ENCODE measurements at places on chromosomes 12 and 14.

- no peak for DNase-seq
These were observed 60.4 kb downstream of the CDC42BPB start for GRCh38 chr14:102996941-102997340.

DNA sequence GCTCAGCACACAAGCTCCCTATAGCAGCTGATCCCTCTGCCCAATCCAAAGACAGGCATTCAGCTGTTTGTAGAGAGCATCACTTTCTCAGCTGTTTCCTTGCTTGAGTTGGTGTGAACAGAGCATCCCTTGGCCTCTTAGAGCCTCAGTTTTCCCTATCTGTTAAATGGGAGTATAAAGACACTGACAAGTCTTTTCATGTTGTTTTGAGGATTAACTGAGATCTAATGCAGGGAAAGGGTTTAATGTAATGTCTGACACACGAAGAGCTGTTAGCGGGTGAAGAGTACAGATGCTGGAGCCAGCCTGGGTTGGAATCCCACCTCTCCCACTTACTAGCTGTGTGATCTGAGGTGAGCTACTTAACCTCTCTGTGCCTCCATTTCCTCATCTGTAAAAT is 149.5 kb downstream of the PHETA1 start:
- no peak for DNase-seq

DNA sequence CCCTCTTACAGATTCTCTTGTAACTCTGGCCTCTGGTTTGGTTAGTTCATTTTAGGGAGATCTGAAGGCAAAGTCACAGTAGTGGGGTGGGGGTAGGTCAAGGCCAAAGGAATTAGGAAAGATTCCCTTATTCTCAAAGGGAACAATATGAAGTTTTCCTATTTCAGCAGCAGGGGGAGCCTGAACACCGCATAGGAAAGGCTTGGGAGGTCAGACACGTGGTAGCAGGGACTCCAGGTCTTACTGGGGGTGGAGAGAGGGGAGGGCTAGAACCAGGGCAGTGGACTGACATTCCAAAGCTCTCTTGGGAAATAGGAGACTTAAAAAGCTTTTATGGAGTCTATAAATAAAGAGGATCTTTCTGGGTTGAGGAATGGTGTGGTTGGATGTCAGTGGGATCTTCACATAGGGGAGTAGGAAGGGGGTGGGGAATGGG is 1.3 kb downstream of the ZC3H10 start:
- DNase-seq: peak; percentile 75

- DNase-seq: peak; percentile 77
These were observed 585 bp downstream of the GPATCH2L start for GRCh38 chr14:76152333-76152681.

DNA sequence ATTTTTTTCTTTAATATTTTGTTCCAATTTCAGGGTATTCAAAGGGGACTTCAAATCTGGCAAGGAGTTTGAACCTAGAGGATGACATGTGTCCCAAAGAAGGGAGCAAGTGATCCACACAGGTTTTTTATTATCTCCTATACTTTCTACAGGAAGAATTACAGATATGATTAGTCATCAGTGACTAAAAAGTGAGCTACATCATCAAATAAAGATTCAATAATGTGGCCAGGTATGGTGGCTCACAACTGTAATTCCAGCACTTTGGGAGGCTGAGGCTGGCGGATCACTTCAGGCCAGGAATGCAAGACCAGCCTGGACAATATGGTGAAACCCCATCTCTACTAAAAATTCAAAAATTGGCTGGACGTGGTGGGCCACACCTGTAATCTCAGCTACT is 24.2 kb downstream of the GLT8D2 start:
- no peak for DNase-seq

DNA sequence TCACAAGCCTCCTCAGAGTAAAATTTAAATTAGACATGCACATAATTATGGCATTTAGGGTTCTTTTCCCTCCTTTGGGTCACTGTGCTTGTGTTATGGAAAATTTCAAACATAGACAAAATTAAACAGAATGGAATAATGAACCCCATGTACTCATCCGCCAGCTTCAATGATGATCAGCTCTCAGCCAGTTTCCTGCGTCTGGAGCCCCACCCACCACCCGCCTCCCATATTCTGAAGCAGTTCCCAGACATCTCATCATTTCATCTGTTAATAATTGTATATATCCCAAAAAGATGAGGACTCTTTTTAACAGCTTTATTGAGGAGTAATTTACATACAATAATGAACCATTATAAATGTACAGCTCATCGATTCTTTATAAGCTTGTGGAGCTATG is 128.2 kb downstream of the EML1 start:
- no peak for DNase-seq

DNA sequence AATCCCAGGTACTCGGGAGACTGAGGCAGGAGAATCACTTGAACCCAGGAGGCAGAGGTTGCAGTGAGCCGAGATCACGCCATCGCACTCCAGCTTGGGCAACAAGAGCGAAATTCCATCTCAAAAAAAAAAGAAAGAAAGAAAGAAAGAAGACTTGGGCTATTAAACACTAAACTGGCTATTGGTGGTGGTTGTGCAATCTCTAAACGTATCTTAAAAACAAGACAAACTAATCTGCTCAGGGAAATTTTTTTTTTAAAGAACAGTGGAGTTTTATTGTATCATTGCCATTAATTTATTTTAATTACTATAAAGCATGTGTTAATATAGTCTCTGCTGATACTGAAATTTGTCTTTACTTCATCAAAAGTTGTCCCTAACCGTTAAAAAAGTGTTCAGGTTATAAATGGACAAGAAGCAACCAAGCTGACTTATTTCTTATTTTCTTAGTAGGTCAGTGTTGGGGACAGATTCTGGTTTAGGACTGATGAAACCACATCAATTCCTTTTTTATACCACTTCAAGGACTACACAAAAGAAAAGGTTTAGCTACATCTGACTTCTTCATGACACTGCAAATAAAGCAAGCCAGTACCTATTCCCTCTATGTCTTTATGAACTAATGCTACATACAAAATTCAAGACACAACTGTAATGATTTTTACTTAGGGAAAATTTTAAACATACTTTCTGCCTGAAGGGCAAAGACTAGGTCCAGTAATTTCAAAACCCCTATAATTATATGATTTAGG is 68.7 kb upstream of the KRAS start:
- no peak for DNase-seq

- DNase-seq: peak; percentile 91
These were observed at the start of gene CRACR2A for GRCh38 chr12:3752741-3753486. TSS of gene CRACR2A (minus strand) at chr12:3753109. CDS start at chr12:3696999, 56,110 bp downstream.

DNA sequence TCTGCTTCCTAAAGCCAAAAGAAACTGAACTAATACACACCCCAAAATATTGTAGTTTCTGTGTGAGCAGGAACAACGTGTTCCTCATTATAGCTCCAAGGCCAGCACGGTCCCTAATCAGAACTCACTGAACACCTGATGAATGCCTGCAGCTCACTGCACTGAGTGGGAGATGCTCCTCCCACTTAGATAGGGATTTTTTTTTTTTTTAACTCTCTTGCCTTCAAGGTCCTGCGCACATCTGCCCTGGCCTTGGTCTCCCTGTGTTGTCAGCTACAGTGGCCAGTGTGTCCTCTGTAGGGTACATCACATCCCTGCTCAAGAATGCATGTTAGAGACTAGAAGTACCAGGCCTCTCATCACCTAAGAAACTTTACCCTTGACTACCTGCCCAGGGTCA is 44.3 kb upstream of the TMPO start:
- DNase-seq: no peak

- DNase-seq: no peak
These were observed 81.4 kb downstream of the ACTN1 start for GRCh38 chr14:68897559-68898155.

DNA sequence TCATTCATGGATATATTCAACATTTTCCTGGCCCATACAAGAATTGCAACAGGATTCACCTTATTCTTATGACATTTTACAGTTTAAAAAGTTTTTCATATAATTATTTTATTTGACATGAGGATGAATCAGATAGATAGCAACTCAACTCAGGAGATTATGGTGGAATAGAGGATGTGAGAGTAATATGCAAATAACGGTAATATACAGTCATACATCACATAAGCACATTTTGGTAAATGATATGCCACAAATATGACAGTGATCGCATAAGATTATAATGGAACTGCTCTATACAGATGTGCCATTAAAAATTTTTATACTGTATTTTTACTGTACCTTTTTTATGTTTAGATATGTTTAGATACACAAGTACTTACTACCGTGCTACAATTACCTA is 24.1 kb upstream of the CRADD start:
- no peak for DNase-seq

GRCh38 chr12:51234530-51234929 is 4.1 kb upstream of the DAZAP2 start:
- DNase-seq: no peak

- no peak for DNase-seq
These were observed 1.0 kb upstream of the TBK1 start for GRCh38 chr12:64450711-64451486.

DNA sequence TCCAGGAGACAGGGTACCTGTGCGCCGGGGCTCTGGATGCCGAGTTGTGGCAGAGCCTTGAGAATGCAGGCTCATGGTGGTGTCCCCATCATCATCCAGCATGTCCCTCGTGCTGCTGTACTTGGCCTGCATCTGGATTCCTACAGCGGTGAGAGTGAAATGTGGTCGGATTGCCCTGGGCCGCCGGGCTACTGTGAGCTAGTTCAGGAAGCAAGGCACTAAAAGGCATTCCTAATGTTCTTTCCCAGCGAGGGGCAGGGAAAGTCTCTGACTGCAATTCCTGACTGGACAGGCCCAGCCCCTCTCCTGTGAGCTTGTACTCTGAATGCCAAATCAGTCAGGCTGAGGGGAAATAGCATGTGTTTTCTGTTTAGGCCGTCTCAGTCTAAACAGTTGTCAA is at the start of gene CLEC1A:
Gene CLEC1A, minus strand, starts transcription at position 195 of the 400 bp plus-strand sequence. Its CDS starts 63 bp downstream, at position 132.
- no peak for DNase-seq

GRCh38 chr12:113092607-113093408 is 36.3 kb downstream of the DTX1 start:
- peak; percentile 76 for DNase-seq
